ENCODE measurements at places on chromosomes 1 and 21.

DNA sequence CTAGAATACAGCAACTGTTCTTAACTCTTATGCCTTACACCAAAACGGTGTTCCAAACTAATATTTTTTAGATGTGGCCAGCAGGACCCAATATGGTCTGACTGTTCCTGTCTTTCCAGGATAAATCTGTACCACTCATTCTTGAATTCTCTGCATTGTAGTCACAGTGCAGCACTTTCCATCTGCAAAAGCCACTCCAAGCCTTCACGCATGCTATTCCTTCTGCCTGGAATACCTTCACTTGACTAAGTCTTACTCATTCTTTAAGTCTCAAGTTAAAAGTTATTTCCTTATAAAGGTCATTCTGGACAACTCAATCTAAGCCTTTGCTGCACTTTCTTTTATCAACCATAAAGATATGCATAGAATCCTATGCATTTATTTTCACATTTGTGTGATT, 1194.5 kb downstream of the PLA2G4A start:
- no peak for DNase-seq

DNA sequence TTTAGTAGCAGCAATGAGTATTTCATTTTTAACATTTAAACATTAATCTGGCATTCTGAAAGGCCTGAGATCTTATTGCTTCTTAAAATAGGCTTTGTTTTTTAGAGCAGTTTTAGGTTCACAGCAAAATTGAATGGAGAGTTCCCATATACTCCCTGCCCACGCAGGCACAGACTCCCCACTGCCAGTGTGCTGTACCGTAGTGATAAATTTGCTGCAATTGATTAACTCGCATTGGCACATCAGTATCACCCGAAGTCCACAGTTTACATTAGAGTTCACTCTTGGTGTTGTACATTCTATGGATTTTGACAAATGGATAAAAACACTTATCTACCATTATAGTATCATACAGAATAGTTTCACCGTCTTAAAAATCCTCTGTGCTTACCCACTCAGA, 71.8 kb upstream of the ERRFI1 start:
- no peak for DNase-seq

- DNase-seq = no peak
Measured at GRCh38 chr1:171998711-171999110, 157.4 kb downstream of the DNM3 start.

DNA sequence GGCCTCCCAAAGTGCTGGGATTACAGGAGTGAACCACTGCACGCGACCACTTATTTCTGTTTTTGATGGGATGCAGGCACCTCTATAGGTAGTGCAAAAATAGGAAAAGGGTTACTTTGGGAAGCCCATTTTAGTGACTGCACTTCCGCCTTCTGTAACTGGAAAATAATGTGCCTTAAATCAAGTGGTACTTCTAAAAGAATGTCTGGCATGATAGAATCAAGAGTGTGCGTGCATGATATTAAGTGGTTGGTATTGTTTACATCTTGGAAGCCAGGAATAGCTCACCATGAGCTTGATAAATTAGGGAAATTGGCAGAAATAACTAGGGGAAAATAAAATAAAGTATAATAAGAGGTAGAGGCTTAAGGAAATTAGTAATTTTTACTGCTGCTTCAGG, 1067.0 kb downstream of the ADGRL2 start:
- no peak for DNase-seq

DNA sequence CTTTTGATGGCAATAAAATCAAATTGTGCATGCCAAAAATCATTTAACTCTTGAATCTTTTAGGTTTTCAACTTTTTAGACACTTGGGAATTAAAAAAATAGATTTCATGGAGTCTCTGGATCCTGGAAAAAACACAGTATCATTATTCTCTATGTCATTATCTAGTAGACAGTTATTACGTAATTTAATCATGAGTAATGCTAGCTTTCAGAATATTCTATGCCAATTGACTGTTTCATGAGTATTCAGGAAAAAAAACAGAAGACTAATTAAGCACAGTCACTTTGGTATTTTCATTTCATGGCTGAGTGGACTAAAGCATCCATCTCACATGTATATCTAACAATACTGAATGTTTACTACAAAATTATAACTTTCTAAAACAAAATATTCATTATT, 44.0 kb downstream of the ODF2L start:
- no peak for DNase-seq

GRCh38 chr1:99652881-99653281, 7.0 kb downstream of the PALMD start:
- no peak for DNase-seq

DNA sequence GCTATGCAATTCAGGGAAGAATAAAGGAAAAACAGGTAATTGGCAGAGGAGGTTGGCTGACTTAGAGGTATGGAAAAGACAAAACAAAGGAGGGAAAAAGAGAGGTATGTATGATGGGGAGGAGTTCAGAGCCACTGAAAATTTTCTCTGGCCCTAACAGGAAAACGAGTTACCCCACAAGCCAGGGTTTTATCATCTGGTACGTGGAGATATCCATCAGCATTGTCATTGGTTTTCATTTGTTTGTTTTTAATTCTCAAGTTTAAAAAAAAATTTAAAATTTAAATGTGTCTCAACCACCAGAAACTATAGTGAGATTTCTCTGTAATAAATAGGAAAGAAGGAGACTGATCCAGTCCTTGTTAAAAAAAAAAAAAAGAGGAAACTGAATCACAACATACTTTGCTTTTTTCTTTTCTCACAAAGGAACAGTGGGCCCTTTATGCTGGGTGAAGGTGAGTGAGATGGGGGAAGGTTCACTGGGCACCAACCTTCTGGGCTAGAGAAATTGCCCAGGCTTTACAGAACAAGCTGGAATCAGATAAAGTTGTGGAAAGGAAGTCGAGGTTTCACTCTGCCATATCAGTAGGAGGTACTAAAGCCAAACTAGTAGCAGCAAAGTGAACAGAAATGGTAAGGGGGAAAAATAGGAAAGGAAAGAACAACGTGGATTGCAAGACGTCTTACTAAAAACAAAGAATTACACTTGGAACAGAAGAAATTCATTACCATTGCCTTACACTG, 2.7 kb downstream of the IFNAR2 start:
- no peak for DNase-seq

GRCh38 chr21:16504766-16505165, 775.0 kb downstream of the USP25 start:
- DNase-seq = no peak

- DNase-seq = no peak
Measured at GRCh38 chr21:45636951-45637646, 6.4 kb upstream of the PCBP3 start.

GRCh38 chr1:179818743-179819173, 58.8 kb downstream of the TOR1AIP2 start:
- DNase-seq = peak; percentile 37

- DNase-seq = no peak
Measured at GRCh38 chr1:228084325-228084724, 1.8 kb downstream of the ARF1 start.

DNA sequence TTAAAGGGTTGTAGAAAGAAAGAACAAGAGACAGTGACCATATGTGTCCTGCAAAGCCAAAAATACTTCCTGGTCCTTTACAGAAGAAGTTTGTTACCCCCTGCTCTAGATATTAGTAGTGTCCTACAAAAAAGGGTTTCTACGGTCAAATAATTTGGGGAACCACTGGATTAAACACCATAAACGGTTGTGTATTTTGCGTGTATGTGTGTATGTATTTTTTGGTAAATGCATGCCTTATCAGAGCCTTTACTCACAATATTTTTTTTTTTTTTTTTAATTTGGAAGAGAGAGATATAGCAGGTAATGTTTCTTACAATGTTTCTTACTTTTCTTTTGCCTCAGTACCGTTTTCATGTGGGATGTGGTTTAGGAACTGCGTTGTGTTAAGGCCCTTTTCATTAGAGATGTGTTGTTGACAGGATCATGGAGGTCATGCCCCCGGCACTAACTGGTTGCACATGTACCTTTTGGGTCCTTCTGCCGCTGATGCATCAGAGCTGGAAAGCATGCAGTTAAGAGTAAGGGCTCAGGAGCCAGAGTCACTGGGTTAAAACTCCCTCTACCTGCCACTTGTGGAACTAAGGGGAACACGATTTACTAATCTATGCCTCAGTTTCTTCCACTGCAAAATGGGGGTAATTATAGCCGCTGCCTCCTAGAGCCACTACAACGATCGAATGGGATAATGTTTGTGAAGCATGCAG, 234.6 kb upstream of the KAZN start:
- DNase-seq = no peak

- no peak for DNase-seq
Measured at GRCh38 chr1:239306426-239306825, 79.9 kb upstream of the CHRM3 start.

DNA sequence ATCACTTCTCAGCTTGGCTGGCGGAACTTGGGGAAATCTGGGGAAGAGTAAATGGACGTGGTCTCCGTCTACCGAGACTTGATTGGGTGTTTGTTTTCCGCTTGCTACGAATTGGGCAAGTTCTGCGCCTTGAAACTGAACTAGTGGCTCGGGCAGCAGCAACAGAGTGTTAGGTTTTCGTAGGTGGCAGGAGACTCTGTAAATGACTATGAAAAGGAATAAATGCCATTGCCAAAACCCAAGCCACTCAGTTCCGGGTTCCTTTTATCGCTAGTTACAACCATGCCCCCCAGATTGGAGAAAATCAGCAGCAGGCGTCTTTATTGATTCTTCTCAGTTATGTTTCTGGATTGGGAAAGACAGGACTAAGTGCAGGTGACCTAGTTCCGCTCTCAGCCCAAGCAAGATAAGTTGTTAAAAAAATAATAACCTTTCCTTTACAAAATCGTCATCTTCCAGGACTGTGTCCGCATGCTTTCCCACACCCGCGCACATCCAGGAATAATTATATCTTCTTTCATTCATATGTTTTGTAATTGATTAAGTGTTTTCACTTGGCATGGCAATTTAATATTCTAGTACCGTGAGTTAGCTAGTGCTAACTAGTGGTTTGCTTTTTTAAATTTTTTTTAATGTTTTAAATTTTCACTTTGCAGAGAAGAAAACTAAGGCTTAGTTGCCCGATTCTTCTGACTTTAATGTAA, 3.4 kb downstream of the LHX9 start:
- no peak for DNase-seq

- no peak for DNase-seq
Measured at GRCh38 chr1:66300972-66301451, 232.9 kb upstream of the SGIP1 start.

DNA sequence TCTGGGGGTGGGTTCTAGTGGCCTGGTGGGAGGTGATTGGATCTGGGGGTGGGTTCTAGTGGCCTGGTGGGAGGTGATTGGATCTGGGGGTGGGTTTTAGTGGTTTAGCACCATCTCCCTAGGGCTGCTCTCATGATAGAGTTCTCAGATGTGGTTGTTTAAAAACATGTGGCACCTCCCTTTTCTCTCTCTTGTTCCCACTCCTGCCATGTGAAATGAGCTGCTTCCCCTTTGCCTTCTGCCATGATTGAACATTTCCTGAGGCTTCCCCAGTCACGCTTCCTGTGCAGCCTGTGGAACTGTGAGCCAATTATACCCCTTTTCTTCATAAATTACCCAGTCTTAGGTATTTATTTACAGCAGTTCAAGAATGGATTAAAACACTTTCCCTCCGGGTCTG, 327.3 kb upstream of the AJAP1 start:
- DNase-seq = no peak

- DNase-seq = no peak
Measured at GRCh38 chr1:178619042-178619927, 105.8 kb upstream of the RALGPS2 start.

GRCh38 chr1:208065862-208066261, 154.9 kb upstream of the CD34 start:
- no peak for DNase-seq

GRCh38 chr1:243526180-243526579, 270.3 kb downstream of the SDCCAG8 start:
- DNase-seq = no peak

GRCh38 chr1:41646186-41646585, 161.7 kb upstream of the EDN2 start:
- DNase-seq = no peak

DNA sequence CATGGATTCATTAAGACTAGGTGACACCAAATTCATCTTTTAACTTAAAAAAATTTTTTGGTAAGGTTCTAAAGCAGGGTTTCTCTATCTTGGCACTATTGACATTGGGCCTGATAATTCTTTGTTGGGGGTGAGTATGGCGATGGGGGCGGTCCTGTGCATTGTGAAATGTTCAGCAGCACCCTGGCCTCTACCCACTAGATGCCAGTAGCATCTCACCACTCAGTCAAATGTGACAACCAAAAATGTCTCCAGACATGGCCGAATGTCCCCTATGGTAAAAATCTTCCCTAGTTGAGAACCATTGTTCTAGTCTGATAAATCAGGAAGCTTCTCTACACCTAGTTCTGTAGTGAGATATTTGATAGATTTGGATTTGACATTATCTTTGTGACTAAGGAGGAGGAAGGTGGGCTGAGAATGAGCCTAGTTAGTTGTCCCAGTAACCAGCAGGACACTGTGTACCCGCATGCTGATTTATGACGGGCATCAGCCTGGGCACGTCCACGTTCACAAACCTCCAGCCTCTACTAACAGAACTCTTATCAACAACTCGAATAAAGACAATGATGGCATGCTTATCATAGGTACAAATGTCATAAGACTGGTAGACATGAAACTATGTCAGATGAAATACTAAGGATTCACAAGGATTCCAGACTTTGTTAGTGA, 104.6 kb downstream of the KCND3 start:
- no peak for DNase-seq

All from right forelimb (tissue), 1 donor.